Activated naive CD8-positive, alpha-beta T cell treated with anti-CD3 and anti-CD28 coated beads, Interleukin-2, amount 50 U/mL, for 24 hours (primary cell): ENCODE measurements at places on chromosomes 13 and 19.
A peak's percentile ranks its signal among the peaks of the same experiment; 100 is the strongest.

GRCh38 chr13:80463673-80464352 is 122.9 kb upstream of the SPRY2 start:
- no peak for DNase-seq

DNA sequence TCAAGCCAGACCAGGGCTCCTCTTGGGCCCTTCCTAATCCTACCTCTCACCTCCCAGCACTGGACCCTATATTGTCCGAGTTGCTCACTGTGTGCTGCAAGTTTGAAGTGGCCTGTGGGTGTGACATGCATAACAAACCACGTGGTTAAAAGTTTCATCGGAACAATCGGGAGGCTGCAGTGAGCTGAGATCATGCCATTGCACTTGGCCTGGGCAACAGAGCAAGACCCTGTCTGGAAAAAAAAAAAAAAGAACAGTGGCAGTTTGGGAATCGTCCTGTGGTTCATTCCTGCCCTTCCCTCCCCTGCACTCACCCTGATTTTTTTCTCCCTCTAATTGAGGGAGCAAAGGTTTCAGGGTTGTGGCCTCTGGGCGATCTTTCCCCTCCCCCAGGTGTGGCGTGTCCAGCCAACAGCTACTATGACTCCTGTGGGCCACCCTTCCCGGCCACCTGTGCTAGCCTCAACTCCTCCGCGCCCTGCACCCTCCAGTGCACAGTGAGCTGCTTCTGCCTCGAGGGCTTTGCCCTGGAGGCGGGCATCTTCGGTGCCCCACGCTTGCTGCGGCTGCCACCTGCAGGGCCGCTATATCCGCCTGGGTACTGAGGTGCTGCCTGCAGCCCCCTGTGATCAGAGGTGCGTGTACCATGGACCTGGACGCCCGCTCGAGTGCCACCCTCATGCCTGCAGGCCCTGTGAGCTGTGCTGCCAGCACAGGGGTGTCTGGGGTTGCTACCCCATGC is 16.3 kb upstream of the FXYD3 start:
- no peak for DNase-seq

GRCh38 chr19:5718037-5718578 is 1.8 kb downstream of the LONP1 start:
- peak; percentile 65 for DNase-seq

- DNase-seq: no peak
Observed at GRCh38 chr13:33249894-33250293, 35.7 kb downstream of the STARD13 start.

GRCh38 chr13:106241974-106242953 is 293.2 kb downstream of the EFNB2 start:
- DNase-seq: no peak

DNA sequence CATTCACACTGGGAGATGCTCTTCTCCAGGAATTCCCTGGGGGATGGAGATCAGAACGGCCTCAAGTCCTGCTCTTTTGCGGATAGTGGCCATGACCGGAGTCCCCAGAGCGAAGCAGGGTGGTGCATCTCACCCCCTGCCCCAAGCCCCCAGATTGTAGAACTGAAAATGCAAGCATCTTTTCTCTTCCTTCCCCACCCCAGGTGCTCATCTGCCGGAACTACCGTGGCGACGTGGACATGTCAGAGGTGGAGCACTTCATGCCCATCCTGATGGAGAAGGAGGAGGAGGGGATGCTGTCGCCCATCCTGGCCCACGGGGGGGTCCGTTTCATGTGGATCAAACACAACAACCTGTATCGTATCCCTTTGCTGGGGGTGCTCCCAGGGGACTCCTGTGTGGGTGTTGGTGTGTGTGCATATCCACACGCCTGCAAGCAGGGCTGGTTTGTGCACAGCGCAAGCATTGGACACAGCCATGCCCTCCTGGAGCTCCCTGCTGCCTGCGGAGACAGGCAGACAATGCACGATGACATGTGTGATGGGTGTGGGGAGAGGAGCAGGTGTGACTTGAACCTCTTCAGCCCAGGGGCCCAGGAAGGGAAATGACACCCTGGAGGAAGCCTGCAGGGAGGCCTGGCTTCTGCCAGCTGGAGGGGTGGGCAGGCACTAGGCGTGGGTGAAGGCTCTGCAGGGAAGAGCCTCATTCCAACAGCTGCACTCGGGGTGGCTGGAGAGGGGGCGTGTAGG is 5.7 kb downstream of the AP1M1 start:
- DNase-seq: no peak

DNA sequence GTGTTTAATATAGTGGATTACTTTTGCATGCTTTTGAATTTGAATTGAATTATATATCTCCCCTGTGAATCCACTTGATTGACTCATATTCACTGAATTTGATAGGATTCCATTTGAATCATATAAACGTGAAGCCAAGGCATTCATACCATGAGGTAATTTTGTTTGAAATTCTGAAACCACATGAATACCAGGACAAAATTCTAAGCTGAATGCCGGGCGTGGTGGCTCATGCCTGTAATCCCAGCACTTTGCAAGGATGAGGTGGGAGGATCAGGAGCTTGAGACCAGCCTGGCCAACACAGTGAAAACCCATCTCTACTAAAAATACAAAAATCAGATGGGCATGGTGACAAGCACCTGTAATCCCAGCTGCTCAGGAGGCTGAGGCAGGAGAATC is 4.4 kb downstream of the ZNF793 start:
- DNase-seq: no peak

DNA sequence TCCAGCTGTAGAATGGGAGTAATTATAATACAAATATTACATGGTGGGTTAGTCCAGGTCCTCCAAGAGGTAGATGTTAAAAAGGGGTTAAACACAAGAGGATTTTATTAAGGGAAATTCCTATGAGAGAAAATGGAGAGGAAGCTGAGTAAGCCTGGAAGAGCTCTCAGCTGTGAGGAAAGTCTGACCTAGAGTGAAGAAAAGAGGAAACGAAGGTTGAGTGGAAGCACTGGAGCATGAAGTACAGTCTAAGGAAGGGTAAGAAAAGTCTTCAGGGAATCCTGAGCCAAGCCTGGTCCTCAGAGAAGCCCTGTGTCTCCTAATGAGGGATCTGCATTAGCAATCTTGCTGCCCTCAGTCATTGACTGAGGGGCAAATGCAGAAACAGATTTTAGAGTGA is 506.2 kb downstream of the GPC5 start:
- DNase-seq: no peak

DNA sequence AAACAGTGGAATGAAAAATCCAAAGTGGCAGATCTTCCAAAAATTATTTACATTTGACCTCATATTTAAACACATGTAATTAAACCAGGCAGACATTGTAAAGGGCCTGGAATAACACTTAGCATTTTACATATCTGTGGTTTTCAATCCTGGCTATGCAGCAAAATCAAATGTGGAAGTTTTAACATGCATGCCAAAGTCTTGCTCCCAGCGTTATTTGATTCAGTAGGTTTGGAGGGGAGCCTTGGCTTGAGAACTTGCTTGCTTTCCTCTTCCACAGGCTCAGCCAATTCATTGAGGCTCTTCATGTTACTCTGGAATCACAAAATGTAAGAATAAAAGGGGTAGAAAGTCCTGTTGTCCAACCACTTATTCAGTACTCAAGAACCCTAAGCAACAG is 42.5 kb upstream of the INTS6 start:
- DNase-seq: no peak

- no peak for DNase-seq
Observed at GRCh38 chr13:20353973-20354372, 121.9 kb upstream of the GJB6 start.

DNA sequence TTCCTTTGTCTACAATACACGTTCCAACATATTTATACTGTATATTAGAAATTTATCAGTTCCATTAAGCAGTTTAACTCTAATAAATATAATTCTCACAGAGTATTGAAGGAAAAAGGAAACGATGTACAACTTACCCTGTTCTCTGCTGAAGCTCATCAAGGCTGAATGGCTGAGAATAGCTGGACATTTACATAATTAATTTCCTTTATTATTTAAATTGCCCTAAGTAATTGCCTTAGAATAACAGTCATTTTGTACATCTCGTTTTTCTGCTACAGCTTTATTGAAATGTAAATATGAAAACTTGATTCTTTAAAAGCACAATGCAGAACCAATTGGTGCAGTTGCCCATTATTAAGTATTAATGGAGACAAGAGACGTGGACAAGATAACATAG is 648.3 kb upstream of the ATXN8OS start:
- DNase-seq: no peak

GRCh38 chr13:27354379-27354778 is 70.0 kb upstream of the GTF3A start:
- DNase-seq: no peak

GRCh38 chr13:24168979-24169378 is 8.5 kb downstream of the SPATA13 start:
- no peak for DNase-seq

DNA sequence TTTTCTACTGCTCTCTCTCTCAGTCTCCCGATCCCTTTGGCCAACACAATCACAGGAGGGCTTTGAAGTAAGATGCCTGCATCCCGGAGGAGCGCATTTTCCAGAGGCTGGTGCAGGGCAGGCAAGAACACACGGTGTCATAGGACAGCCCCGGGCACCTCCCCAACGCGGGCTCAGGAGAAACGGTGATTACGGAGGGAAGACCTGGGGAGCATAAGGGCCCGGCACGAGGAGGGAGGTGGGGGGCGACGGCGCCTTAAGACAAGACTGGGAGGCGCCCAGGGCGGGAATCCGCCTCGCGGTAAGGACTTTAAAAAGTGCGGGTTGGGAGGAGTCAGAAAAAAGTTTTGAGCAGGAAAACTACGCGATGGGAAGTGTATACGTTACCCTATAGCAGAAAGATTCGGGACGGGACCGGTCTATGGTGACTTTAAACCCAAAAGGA is 18.7 kb upstream of the ZNF888 start:
- DNase-seq: peak; percentile 29
